GM12878 (cell line): ENCODE measurements at places on chromosomes 12 and 14. TPM values are rescaled to one million over a fixed set of nuclear protein-coding genes. Genes with fewer than 3 reads are reported as not detected.

DNA sequence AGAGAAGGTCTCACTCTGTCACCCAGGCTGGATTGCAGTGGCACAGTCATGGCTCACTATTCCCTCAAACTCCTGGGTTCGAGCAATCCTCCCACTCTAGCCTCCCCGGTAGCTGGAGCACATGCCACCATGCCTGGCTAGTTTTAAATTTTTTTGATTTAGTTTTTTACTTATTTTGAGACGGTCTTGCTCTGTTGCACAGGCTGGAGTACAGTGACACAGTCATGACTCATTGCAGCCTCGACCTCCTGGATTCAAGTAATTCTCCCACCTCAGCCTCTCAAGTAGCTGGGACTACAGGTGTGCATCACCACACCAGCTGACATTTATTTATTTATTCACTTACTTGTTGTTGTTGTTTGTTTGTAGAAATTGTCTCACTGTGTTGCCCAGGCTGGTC lies 22.2 kb upstream of the DIP2B start:
- DNase-seq: no peak

Gene KRT86
- total RNA-seq: 0.29 and 0.33 TPM in 2 replicates

GRCh38 chr14:44271637-44272036 lies 235.4 kb downstream of the FSCB start:
- no peak for DNase-seq

DNA sequence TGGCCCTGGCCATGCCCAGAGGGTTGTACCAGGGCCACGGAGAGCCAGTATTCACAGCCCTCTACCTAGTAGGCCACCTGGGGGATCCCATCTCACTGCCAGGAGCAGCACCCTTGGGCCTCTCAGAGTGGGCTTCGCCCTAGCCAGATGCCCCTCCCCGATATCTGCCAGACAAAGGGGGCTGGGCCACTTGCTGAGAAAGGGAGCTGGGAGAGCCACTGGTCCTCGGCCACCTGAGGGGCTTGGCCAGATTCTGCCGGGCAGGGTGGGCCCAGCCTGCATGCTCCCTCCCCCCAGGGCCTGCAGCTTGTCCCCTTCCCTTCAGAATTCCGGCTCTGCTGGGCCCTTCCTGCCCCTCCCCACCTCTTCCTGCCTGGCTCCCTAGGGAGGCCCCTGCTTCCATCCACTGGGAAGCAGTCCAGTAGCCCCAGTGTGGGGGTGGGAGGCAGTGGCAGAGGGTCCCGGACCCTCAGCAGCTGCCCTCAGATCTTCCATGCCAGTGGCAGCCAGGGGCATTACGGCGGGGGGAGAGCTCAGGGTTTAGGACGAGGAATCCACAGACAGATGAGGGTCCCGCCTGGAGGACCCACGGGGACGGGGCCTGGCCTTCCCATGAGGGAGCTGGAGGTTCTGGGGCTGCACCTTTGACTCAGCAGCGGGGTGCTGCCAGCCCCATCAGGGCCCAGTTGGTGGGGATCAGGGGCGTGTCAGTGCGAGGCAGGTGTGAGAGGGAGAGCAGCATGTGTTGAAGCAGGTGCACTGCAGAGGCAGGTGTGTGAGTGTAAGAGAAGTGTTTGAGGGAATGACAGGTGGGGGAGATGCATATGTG lies 2.4 kb downstream of the CRIP2 start:
- DNase-seq: no peak

GRCh38 chr14:96683562-96684289 lies 113.5 kb upstream of the VRK1 start:
- DNase-seq: no peak

- no peak for DNase-seq
Observed at GRCh38 chr12:88401155-88401554, 179.1 kb downstream of the KITLG start.

Gene PLA2G1B
- total RNA-seq: 2.5 TPM in 1 of 2 replicates, not detected in the other

Gene KRT79
- not detected in 2 replicates for total RNA-seq

- no peak for DNase-seq
Observed at GRCh38 chr12:66708704-66709456, 30.0 kb upstream of the GRIP1 start.

DNA sequence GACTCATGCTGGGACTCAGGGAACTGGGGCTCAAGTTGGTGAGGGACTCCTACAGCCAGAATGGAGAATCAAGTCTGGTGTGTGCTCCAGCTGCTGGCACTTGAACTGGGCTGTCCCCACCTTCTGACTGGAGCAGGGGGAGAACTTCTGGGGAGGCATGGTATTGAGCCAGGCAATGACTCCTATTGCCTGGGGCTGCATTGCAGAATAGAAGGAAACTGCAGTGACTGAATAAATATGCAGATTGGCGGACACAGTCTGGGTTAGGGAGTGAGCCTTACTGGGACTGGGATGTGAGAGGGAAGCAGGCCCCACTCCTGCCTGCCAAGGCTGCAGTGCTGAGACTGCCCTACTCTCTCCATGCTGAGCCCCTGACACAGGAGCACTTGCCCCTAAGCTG lies 8.8 kb upstream of the ZNF268 start:
- no peak for DNase-seq

Gene FGD4
- total RNA-seq: 0.05 and 0.18 TPM in 2 replicates

GRCh38 chr12:6336889-6337853 lies 4.7 kb downstream of the TNFRSF1A start:
- DNase-seq: no peak

Gene SINHCAF
- 88.4 and 106 TPM in 2 replicates for total RNA-seq

DNA sequence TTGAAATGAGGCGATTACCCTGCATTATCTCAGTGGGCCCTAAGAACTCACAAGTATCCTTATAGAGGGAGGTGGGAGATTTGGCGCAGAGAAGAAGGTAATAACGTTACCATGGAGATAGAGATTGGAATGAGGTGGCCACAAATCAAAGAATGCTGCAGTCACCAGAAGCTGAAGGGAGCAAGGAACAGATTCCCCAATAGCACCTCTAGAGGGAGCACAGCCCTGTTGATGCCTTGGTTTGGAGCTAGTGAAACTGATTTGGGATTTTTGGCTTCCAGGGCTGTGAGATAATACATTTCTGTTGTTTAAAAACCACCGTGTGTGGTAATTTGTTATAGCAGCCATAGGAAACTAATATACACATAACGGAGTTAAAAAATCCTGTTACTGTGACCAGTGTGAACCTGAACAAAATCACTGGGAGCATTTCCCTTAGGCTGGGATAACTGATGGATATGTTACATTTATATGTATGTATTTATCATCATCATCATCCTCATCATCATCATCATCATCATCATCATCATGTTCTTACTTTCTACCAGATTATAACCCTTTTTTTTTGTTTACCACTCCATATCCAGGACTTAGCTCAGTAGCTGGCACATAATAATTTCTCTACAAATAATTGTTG lies 100.3 kb downstream of the LIN7A start:
- DNase-seq: no peak

Gene CCDC198
- 2.5 and 2.6 TPM in 2 replicates for total RNA-seq

DNA sequence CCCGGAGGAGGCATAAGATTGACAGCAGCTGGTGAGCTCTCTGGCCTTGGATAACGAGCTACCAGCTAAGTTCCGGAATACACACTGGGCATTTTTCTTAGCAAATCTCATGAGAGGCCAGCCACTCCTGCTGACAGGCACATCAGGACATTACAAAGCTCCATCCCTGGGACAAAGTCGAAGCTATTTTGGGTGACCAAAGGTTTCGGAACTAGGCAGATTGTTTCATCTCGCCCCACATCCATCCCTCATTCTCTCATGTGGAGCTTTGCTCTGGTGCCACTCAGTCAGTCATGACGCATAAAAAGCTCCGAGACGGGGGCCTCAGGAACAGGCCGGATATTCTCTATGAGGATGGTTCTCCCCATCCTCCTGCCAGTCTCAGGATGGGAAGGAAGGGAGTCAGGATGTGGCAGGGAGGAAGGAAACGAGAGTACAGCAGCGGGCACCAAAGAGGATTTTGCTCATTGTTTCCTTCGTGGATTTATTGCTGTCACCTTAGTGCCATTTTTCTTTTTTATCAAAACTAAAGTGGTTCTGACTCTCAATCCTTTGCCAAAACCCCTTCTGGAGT lies 253.1 kb upstream of the FKBP4 start:
- no peak for DNase-seq

Gene KRT83
- not detected in 2 replicates for total RNA-seq

DNA sequence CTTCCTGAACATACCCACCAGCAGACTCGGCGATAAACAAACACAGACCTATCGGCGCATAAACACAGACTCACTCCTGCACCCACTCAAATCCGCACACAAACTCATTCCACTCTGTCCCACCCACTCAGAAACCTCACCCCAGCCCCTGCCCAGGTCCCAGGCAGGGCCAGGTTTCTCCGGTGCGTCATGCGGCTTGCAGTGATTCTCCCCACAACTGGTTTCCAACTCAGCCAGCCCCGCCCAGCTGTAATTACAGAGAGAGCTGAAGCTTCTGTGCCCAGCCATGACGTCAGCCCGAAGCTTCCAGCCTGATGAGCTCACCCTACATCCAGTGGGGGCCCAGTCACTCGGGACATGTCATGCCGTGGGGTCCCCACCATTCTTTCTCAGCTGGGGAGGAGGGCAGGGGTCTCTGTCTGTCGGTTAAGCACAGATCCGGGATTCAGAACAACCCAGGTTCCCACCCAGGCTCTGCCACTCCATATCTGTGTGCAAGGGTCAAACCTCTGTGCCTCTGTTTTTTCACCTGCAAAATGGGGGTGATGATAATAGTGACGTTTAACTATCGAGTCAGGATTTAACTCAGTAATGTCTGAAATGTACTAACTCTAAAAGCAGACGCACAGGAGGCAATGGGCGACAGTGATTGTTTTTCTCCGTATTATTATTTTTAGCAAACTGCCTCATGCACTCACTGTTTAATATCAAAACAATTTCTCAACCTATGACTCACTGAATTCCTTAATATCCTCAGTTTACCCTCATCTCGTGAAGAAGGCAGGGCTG lies 2.3 kb upstream of the HSPB8 start:
- DNase-seq: no peak

- no peak for DNase-seq
Observed at GRCh38 chr14:22882529-22883172, 371 bp upstream of the REM2 start.

GRCh38 chr12:46553266-46553665 lies 180.7 kb upstream of the SLC38A2 start:
- DNase-seq: no peak

GRCh38 chr12:1318327-1319031 lies 275.9 kb downstream of the FBXL14 start:
- DNase-seq: no peak

GRCh38 chr12:30997685-30998440 lies 71.3 kb downstream of the TSPAN11 start:
- no peak for DNase-seq

DNA sequence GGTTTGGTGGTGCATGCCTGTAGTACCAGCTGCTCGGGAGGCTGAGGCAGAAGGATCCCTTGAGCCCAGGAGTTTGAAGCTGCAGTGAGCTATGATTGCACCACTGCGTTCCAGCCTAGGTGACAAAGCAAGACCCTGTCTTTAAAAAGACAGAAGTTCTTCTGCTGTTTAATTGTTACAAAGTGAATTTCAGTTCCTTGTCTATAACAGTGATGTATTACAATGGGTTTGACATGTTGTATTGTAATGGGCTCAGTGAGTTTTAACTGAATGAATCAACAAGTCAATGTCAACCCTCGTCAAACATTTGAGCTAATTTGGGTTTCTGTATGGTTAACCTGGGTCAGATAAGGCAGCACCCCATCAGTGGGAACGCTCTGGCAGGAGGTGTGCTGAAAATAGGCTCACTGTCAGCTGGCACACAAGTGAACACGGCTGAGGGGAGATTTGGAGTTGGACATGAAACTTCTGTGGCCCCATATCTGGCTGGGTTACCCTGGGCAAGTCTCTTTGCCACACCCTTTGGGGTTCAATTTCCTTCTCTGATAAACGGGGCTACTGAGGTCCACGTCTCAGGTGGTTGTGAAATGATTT lies 14.0 kb upstream of the TRPV4 start:
- no peak for DNase-seq

GRCh38 chr14:105279642-105280361 lies 21.0 kb downstream of the BRF1 start:
- no peak for DNase-seq

Gene ACACB
- 0.88 and 1.4 TPM in 2 replicates for total RNA-seq

- DNase-seq: no peak
Observed at GRCh38 chr14:27528328-27528727, 930.5 kb upstream of the NOVA1 start.

DNA sequence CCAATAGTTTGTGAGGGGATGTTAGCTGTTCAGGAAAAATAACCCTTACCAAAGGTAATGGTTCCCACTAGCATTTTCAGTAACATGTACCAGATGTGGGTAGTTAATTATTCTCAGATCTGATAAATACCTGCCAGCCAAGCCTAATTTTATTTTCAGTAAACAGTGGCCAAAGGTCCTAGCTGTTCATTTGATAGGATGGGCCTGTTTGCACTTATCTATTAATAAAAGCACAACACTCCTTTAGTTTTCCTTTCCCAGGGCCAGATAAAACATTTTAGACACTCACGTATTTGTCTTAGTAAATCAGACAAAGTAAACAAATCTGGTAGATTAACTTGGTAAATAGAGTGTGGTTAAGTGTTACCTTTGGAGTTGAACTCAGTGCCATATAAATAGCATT lies 345.1 kb downstream of the RAD51B start:
- no peak for DNase-seq

Gene MYO1H
- not detected in 2 replicates for total RNA-seq

- no peak for DNase-seq
Observed at GRCh38 chr12:2227360-2227759, 174.6 kb downstream of the CACNA1C start.

DNA sequence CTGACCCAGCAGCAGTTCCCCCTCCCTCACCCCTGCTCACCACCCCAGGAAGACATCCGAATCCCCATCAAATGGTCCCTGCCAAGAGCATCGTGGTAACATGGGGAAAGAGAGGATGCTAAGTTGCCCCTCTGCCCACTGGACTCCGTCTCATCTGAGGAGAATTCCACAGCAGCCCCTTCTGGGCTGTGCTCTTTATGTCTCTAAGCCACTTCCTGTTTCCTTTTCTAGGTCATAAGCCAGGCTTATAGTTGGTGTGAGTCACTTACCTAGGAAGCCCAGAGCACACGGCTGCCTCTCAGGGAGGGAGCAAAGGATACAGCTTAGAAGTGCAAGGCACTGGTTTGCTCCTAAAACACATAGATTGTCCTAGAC lies 76.0 kb downstream of the VCPKMT start:
- no peak for DNase-seq

GRCh38 chr14:58832095-58832521 lies 194.3 kb downstream of the DACT1 start:
- no peak for DNase-seq

Gene PPM1H
- 0.45 and 0.56 TPM in 2 replicates for total RNA-seq

DNA sequence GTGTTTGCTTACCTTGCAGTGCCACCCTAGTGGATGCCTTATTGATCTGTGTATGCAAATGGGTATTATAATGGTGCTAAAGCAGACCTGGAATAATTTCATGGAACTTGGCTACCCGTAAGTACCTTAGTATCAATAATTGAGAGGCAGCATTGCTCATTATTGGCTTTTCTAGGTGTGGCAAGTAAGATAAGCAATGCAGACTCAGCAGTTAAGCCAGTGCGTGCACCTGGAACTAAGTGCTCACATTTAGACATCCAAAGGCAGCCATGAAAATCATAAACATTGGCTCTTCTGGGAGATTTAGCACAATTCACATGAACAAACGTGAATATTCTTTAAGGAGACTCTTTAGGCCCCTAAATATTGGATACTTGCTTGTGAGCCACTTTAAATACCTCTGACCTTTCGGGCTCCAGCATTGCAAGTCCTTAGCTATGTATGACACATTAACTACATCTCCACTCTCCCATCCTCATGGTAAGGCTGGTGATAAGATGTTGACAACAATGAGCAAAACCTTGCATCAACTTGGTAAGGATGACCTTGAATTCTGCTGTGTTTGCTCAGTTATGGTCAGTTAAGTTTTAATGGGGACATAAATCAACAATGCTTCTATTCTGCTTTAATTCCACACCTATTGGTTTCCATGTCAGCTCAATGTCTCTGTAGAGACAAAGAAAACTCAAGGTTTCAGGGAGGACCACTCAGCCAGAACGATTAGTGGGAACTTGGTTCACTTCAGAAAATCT lies 112.0 kb downstream of the SLC5A8 start:
- no peak for DNase-seq
